ENCODE measurements at places on chromosomes 7 and 10.

- DNase-seq: no peak
Measured at GRCh38 chr7:56063500-56063881, 595 bp upstream of the SUMF2 start.

DNA sequence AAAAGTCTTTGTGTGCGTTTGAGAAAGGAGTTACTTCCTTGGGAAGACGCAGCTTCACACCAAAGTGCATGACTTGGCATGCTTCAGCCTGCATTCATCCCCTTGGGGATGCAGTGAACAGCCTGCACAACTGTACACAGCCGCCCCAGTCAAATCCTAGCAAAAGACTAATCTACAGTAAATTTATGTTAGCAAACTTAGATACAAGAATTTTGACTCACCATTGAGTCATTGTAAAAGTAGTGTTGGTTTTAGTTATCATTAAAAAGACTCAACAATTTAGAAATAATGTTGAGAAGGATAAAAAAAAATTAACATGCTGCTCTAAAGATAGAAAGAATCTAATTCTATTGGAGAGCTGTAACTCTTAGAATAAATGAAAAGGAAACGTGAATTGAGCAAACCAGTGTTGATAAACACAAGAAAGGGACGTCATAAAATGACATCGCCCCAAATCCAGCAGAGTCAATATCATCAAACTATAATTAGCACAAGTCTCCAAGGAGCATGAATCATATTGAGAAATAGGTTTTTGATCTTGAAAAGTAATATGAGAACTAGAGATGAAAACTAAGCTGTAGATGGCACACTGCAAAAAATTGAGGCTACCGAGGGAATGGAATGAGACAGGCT is 11.9 kb upstream of the OPTN start:
- DNase-seq: peak; percentile 91

GRCh38 chr7:110988890-110989501 is 101.9 kb upstream of the LRRN3 start:
- peak; percentile 31 for DNase-seq

GRCh38 chr7:111510062-111510461 is 52.2 kb downstream of the IMMP2L start:
- no peak for DNase-seq

GRCh38 chr10:70967591-70968587 is 79.5 kb upstream of the PCBD1 start:
- DNase-seq: no peak

DNA sequence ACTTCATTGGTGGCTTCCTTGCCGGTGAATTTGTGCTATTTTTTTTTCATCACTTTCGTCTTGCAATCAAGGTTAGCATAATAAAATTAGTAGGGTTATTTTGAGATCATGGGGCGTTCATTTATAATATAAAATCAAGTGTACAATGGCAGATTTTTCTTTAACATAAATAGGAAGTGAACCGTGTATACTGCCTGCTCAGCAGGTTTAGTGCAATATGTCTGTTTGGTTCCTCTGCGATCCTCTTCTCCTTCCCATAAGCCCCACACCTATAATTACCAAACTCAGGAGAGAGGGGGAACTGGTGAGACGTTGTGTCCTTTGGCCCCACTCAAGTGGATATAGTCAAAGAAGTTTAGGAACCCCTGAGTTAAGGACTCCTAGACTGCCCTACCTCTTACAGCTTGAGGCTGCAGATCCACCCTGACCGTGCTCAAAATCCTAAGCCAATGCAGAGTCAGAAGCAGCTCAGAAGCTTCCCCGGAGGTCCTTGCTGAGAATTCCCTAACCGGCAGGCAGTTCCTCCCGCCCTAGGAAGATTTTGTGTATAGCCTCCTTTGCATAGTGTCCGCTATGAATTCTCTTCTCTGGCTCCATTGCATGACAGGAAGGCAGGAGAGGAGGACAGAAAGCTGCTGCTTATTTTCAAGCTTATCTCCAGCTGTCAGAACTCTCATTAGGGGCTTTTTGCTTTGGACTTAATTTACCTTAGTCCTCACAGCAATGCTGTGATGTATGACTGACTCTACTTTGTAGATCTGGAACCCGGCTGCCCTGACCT is 41.5 kb downstream of the PYROXD2 start:
- no peak for DNase-seq

DNA sequence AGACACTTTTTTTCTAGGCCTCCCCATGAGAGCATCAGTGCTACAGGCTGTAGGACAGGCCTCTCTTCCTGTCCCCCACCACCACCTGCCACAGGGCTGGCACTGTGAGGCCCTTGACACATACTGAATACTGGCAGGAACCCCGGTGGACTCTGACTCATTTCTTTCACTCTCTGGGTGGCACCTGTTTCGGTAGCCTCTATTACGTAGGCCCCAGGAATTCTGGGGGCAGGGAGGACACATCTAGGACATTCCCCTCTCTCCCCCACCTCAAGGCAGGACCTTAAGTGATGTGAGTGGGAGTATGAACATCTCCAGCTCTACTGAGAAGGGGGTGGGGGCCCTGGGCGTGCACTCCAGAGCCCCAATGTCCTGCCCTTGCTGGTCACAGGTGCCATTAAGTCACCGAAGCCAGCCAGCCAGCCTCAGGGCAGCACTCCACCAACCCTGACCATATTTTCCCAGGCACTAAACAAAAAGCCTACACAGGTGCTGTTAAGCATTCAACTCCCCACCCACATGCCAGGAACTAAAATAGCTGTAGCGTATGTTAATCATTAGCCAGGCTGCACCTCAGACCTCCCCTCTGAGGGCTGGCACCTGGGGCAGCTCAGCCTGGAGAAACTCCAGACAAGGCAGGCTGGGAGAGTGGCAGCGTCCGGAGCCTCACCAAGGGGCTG is 8.9 kb downstream of the ANXA11 start:
- DNase-seq: peak; percentile 36

- no peak for DNase-seq
Measured at GRCh38 chr10:132702601-132703418, 83.1 kb downstream of the NKX6-2 start.

GRCh38 chr10:129335396-129335795 is 131.6 kb upstream of the MGMT start:
- DNase-seq: no peak

DNA sequence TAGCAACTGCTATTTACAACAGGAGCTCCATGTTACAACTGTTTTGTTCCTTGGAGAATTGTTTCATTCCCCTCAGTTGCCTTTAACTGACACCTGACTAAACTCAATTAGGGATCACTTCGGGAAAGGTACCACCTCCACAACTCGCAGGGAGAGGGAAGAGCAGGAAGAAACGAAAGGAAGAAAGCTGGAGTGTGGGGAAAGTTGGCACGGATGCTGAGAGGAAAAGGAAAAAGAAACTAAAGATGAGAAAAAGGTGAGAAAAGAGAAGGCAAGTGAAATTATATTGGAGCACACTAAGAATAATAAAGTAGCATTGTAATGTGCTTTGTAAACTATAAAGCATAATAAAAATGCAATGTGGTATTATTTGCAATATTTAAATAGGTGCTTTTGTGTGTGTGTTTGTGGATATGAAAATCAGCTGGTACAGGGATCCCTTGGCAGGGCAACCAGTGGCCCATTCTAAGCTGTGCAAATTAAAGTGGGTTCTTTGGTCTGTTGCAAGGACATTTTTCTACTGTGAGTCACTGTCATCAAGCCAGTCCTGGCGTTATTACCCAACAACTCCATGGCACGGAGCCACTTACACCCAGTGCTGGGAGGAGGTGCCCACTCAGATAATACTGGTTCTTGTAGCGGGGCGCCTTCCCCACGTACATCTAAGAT is 45.9 kb downstream of the HIPK2 start:
- DNase-seq: peak; percentile 92

DNA sequence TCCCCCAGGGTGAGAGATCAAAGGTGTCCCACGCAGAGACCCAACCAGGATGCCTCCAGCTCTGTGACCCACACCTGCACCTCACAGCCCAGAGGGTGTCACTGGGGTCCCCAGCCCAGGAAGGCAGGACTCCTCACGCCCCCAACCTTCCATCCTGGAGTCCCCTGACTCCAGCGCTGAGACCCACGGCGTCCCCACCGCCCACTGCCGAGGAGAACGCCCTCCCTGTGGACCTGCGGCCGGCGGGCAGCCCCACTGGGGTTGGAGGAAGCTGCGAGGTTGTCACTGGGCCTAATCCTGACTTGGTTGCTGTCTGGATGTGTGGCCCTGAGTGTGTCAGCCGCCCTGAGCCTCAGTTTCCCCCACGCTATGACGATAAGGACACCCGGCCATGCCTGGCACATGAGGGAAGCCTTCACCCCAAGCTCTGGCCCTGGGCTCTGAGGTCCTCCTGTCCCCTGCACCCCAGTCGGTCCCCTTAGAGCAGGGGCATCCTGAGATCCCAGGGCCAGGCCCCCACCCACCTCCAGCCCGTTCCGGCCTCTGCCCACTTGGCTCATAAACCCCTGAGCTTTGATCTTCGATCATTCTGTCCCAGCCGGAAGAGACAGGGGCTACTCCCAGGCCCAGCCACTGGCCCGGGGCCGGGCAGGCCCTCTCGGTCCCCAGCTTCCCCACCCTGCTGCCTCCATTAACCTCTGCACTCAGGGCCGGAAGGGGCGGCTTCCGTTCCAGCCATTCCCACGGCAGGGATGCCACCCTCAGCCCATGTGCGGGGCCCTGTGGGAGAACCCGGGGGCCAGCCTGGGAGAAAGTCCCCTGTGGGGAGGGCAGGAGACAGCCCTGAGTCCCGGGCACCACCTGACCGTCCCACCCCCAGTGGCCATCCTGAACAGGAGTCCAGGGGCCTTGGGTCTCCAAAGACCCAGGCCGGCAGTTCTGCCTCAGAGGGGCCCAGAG is 113.2 kb downstream of the MICALL2 start:
- no peak for DNase-seq

DNA sequence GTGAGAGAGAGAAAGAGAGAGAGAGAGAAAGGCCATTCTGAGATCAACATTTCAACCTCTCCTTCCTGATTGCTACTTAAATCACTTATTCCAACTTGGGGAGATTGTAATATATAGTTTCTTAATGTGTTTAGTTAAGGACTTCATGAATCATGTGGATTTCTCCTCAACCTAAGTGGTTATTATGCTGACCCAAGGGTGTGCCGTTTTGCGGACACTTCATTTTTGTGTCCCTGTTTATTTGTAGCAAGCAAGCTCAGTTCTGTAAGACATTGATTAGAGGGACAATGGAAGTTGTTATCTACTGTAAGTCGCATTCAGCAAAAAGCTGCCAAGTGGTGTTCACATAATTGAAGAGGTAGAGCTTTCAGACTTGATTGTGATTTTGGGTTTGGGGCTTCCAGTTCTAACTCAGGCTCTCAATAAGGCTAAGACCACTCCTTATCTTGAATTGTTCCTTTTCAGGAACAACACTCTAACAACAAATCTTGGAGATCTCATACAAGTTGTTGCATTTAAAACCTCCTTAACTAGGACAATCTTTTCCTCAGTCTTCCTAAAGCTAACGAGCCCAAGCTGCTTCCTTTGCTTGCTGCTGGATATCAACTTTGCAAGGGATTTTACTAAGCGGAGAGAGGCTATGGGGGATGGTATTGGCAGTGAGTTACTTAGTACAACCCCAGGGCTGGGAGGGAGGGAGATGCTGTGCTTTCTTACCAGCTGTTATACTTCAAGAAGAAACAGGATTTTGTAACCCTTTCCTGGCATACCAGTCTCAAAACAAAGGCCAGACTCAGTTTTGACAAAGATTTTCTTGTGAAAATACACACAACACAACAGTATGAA is 19.8 kb upstream of the COL1A2 start:
- DNase-seq: peak; percentile 95

All from fibroblast of skin of back (primary cell).